ENCODE measurements at places on chromosomes 3 and 15.

DNA sequence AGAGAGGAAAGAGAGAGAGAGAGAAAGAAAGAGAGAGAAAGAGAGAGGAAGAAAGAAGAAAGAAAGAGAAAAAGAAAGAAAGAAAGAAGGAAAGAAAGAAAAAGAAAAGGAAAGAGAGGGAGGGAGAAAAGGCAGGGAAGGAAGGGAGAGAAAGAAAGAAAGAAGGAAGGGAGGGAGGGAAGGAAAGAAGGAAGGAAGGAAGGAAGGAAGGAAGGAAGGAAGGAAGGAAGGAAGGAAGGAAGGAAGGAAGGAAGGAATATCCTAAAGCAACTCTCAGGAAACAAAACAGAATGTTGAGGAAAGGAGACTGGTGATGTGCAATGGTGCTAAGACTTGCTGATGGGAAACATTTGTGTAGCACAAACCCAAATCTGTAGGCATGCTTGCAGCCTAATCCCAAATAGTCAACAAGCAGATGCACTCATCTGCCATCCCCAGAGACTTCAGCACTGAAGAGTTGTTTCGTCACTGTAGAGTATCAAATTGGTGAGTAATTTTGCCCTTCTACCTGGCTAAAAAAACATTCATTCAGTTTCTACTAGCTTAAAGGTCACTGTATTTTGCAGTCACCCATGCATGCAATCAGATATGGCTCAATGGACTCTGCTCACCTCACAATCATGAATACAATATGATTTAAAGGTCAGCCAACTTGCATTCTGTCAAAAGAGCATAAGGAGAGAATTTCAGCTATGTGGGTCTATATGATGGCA is 480.3 kb downstream of the FGF12 start:
- no peak for DNase-seq

GRCh38 chr3:8899876-8900460 is 63.3 kb downstream of the RAD18 start:
- DNase-seq, result no peak

DNA sequence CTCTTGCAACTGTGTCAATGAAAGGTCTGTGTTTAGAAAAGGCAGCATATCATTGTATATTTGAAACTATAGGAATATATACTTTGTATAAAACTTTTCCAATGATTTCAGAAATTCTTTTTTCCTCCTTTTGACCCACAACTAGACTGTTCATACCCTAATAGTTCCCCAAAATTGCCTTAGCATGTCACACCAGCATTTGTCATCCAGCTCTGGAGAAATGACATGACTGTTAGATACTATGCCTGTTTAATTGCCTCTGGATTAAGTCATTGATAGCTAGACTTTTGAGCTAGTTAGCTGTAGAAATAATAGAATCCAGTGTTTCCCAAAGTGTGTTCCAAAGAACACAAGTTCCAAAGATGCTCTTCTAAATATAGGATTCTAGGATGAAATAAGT is 32.4 kb downstream of the B3GALNT1 start:
- no peak for DNase-seq

- DNase-seq, result no peak
Observed at GRCh38 chr3:161890147-161890625, 393.6 kb downstream of the OTOL1 start.

DNA sequence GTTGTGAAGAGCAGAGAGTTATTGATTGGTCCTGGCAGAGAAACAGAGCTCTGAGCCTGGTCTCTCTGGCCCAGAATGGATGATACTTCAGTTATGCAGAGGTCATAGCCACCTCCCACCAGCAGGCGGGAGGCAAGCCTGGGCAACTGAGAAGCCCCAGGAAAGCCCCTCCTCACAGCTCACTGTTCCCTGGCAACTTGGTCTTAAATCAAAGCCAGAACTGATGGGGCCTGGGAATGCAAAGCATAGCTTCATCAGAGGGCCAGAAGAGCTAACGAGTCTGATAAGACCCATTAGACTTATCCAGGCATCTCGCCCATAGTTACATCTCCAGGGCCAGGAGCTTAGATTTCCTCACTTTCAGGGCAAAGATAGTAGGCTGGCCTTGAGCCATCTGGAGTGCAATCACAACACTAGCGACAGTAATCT is 5.5 kb upstream of the COLQ start:
- DNase-seq, result no peak

DNA sequence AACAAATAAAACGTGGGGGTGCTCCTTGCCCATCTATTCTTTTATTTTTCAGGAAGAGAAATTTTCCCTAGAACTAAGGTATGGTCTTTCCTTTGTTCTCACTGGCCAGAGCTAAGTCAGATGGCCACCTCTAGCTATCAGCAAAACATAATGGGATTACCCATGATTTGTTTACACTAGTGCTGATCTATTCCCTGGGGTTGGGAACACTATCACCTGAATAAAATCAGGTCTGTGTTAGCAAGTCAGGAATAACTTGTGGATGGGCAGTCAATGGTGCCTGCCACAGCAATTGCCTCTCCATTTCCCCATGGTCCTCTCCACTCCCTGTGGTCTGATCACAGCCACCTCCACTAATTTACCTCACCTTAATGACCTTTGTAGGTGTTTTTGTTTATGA is 181.7 kb upstream of the CADPS start:
- no peak for DNase-seq

- no peak for DNase-seq
Observed at GRCh38 chr15:79310612-79310984, 314 bp upstream of the TMED3 start.

- DNase-seq, result no peak
Observed at GRCh38 chr3:41140242-41140641, 59.1 kb upstream of the CTNNB1 start.

DNA sequence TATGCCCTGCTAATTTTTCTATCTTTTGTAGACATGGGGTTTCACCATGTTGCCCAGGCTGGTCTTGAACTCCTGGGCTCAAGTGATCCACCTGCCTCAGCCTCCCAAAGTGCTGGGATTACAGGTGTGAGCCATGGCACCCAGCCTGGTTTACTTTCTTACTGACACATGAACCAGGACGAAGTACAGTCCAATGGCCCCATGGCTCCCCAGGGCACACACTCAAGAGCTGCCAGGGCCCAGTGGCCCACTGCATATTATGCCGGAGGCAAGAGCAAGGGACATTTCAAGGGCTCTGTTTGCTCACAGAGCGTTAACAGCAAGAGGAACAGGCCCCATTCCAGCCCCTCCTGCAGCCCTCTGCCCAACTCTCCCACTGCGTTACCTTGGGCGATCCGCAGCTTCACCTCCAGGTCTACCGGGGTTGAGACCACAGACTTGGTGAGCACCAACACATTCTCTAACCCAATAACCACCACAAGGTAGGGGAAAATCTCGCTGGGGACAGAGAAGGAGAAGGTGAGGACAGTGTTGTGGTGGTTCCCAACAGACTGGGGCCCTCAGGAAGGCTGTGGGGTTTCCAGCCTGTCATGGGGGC is 42.8 kb downstream of the PTPN23 start:
- DNase-seq, result no peak

- no peak for DNase-seq
Observed at GRCh38 chr3:59310736-59311135, 260.9 kb upstream of the CFAP20DC start.

- no peak for DNase-seq
Observed at GRCh38 chr3:126932188-126932931, 50.6 kb upstream of the PLXNA1 start.

- no peak for DNase-seq
Observed at GRCh38 chr15:40940296-40940801, 11.2 kb downstream of the DLL4 start.

DNA sequence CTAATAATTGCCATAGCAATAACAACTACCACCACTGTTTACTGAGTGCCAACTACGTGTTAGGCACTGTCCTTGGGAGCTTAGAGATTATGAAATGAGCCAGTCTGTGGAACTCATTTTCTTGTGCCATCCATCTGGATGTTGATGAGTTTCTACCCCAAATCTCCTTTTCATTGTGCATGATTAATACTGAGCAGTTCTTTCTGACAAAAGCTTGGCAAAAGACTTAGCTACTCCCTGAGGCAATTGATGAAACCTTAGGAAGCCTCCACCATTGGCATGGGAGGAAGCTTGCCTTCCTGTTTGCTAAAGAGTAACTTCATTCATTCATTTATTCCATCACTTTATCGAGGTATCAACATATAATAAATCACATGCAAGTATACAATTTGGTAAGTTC is 39.8 kb downstream of the PRICKLE2 start:
- no peak for DNase-seq

GRCh38 chr3:27521179-27521871 is 37.1 kb upstream of the SLC4A7 start:
- DNase-seq, result no peak

DNA sequence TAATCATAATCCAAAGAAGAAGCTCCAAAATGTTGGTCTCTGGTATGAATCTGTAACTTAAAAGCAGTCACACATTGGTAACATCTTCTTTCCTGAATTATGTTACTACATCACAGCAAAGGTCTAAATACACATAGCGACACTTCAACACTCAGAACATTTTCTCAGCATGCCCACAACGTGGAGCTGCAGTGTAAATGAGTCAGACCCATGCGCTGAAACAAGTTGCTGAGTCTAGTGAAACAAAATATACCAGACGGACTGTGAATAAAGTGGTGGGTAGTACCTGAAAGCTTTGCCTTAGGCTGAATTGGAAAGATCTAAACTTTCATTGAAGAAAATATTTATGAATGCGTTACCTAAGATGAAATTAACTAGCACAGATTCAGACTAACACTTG is 33.2 kb upstream of the GOLGA8B start:
- DNase-seq, result no peak

GRCh38 chr15:72237029-72237852 is 6.3 kb upstream of the PKM start:
- DNase-seq, result no peak

DNA sequence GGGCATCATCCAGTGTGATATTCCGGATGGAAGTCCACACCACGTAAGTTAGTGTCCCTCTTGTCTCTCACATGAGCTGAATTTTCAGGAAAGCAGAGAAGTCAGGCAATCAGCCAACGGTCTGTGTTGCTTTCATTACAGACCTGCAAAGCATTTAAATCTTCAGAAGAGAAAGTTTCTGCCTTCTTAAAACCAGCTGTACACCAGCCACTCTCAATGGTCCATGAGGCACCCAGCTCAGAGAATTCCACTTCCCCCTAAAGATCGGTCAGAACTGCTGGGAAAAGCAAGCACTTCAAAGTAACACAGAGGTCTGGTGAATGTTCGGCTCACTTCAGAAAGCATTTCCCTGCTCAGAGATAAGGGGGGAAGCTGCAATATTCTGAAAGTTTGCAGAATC is 903.7 kb downstream of the EPHA3 start:
- DNase-seq, result no peak

Measured in T-cell (primary cell).